GM23248 (cell line): ENCODE measurements at places on chromosomes 3 and 15. TPM values are rescaled to one million over a fixed set of nuclear protein-coding genes. Genes with fewer than 3 reads are reported as not detected.
A peak's percentile ranks its signal among the peaks of the same experiment; 100 is the strongest.

DNA sequence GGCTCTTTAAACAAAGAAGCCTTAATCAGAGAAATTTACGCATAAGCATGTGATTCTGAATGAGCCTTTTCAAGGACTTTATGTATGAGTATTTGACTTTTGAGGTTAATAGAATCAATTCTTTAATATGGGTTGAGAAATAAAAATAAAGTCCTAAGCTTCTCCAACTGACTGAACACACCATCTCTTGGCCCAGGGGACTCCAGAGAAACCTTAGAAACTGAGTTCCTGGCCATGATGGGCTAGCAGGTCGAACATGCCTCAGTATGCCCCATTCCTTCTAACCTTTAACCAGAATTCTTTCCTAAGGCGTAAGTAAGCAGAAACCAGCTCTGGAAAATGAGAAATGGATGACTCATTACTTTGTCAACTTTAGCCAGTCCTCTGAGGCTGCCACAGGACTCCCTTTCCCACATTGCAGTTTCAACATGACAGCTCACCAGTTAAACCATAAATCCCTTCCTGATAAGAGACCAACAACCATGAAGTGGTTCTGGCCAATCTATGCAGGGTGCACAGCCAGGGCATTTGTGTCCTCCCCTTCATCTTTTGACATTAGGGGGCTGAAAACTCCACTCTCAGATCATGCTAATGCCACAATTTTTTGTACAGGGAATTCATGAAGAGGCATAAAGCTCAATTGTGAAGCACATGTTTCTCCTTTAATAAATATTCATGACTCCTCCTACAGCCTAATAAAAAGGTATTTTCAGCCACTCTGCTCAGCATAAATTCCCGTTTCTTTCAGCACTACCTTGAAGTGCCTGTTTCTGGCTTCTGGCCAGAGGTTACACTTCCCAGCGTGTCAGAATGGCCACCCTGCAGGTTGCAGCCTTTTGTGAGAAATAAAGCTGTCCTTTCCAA is 33.3 kb downstream of the TM4SF18 start:
- peak; percentile 94 for DNase-seq

ADCY5 gene
- total RNA-seq, result 0.38 and 1.2 TPM in 2 replicates

RBP2 gene
- not detected in 2 replicates for total RNA-seq

DNA sequence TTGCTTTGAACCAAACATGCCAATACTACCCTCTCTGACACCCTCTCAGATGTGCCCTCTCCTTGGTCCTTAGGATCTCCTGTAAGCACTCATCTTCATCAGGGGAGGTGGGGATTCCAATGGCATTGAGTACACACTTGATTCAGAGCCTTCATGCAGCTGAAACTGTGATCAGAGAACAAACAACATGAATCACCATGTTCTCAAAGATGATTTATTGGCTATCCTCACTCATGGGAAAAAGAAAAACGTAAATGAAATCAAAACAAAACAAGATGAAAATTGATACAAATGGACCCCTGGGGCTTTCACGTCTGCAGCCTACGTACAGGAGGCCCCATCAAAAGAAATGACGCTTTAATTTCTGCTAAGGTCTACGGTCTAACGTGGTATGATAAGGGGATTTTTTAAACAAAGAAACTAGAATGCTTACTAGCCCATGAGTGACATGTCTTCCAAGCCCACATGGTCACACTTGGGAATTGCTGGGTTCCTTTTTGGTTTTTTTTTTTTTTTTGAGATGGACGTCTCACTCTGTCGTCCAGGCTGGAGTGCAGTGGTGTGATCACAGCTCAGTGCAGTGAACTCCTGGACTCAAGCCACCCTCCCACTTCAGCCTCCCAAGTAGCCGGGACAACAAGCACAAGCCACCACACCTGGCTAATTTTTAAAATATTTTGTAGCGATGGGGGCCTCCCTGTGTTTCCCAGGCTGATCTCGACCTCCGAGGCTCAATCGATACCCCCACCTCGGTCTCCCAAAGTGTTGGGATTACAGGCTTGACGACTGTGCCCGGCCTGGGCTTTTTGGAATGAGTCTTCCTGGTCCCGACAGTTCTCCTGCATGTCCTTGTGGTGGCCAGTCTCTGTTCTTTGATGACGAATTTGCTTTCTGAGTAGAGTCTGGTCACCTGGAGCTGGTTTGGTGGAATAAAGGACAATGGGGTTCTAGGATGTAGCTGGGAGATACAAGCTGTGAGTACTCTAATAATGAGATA is 202.6 kb downstream of the XXYLT1 start:
- no peak for DNase-seq

GRCh38 chr15:89139613-89140499 is 51.6 kb downstream of the ABHD2 start:
- DNase-seq, result no peak

GRCh38 chr15:80431635-80432344 is 27.6 kb downstream of the ARNT2 start:
- DNase-seq, result no peak

DNA sequence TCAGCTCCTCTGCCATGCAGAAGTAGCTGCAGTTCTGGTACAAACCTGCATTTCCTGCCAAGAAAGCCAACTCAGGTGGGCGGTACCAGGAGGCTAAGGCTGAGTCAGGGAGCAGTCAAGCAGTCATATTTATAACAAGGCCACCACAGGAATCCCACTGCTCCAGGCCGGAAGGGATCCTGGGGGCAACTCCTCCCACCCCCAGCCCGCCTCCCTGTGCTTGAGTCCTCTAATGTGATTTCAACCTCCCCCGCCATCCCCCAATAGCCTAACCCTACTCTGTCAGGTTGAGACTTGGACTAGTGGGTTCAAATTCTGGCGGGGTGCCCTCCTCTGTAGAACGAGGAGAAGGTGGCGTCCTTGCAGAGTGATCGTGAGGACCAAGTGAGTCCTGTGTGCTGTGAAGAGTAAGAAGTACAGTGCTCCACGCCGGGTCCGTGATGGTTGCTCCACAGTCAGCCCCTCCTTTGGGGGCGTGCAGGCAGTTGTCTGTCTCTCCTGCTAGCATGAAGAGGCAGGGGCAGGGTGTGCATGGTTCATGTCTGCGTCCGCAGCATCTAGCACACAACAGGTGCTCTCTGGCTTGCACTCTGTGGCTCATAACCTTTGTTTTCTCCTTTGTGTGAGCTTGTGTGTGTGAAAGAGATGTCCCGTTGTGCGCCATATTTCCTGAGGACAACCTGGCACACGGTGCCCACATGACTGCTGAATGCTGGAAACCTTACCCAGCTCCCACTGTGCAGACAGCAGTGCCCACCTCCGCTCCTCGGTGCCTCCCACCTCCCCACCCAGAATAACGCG is 78.3 kb downstream of the SMAD6 start:
- peak; percentile 94 for DNase-seq

ITPR1 gene
- 2.5 and 6.8 TPM in 2 replicates for total RNA-seq

GRCh38 chr3:74824366-74824765 is 209.9 kb upstream of the CNTN3 start:
- no peak for DNase-seq

DNA sequence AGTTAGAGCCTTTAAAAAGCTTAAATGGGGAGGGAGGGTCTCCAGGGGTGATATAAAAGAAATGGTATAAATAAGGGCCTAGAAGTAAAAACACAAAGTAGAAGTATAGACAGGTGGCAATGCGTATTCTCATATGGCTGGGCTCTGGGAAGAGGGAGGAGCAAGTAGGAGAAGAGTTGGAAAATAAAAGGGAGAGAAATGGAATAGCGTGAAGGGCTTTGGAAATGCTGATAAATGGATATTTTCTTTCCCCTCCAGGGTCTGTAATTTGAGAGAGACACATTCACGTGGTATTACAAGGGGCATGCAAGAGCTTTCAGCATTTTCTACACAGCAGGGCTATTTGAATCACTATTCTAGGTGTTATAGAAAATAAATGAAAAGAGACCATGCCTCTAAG is 313.7 kb downstream of the RYR3 start:
- no peak for DNase-seq

- no peak for DNase-seq
These were observed 53.6 kb downstream of the PGPEP1L start for GRCh38 chr15:98953968-98954367.
